ENCODE measurements at places on chromosomes 3 and 15. TPM values are rescaled to one million over a fixed set of nuclear protein-coding genes. Genes with fewer than 3 reads are reported as not detected.

BNC1 gene
- total RNA-seq, result not detected

DNA sequence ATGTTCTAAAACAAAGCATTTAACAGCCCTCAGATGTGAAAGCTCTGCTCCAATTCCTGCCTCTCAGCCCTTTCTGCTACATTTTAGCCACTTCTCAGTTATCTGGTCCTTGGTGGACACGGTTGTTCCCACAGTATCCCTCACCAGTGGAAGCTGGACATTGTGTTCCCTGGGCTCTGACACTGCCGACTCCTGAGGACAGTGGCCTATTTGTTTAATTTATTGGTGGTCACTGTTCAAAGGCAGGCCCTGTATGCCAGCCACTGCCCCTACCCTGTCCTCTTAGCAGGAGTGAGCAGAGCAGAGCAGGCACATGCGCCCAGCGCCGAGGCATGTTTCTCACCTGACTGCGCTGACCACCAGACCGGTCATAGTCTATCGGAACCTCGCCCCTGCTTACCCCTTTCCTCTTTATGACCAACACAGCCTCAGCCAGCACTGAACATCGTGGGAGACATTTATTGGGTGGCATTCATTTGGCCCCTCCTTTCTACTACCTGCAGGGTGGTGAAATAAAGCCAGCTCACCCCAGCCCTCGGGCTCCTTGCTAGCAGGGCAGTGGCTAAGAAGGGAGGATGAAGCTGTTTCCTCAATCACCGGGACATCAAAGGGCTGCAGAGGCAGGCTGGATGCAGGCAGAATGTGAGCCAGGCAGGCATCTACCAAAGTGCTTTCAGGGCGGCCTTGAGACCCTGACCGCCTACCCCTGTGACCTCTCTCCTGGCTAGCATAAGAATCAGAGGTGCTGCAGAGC lies 54.3 kb upstream of the HACD2 start:
- no peak overlapping the region for H3K27ac ChIP-seq
- DNase-seq, result no peak
- H3K4me3 ChIP-seq, result no peak overlapping the region

- H3K4me1 ChIP-seq, result peaks cover 23% of the 10 kb centered on the region
- no peak for DNase-seq
- H3K4me3 ChIP-seq, result no peak overlapping the region
- H3K27ac ChIP-seq, result no peak overlapping the region
Observed at GRCh38 chr3:177122183-177122856, 75.0 kb downstream of the TBL1XR1 start.

DNA sequence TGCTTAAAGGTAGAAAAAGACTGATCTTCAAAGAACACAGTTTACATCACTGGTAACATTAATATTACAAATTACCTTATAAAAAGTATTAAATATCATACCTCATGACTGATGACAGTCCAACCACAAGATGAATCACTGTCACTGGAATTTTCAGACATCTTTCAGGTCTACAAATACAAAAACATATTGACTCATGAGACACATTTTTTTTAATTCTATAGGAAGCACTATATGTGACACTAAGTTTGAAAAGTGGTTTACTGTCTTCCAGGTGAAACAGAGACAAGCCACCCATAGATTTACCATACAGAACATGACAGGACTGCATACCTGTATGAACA lies 18.9 kb downstream of the CCPG1 start:
- peaks cover 3% of the 10 kb centered on the region for H3K36me3 ChIP-seq
- H3K27ac ChIP-seq, result no peak overlapping the region
- no peak overlapping the region for H3K4me3 ChIP-seq

DNA sequence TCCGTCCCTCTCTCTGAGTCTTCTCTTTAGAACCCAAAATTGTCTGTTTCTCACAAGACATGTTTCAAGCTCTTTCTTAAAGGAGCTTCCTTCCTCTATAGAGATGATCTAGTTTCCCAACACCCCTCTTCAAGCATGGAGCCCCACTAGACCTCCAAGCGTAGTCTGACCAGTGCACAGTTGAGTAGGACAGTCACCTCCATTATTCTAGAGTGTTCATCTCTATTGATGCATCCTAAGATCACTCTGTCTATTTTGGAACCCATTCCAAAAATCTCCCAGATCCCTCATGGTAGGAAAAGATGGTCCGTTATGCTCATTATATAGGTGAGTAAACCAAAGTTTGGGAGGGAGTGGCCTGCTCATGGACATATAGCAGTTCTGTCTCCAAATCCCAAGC lies 4.1 kb upstream of the CAV3 start:
- H3K36me3 ChIP-seq, result no peaks in the 10 kb centered on the region
- no peaks in the 10 kb centered on the region for H3K4me1 ChIP-seq
- DNase-seq, result no peak
- no peak overlapping the region for H3K27ac ChIP-seq
